Esophagus squamous epithelium (tissue), 5 donors: ENCODE measurements at places on chromosomes 6 and 20. TPM values are rescaled to one million over a fixed set of nuclear protein-coding genes. Genes with fewer than 3 reads are reported as not detected.

C6orf141 gene
- 22.8 TPM for total RNA-seq

CLIC5 gene
- total RNA-seq, result 0.56 TPM

ZNF311 gene
- total RNA-seq, result 0.32 TPM

COL20A1 gene
- not detected for total RNA-seq

ASIP gene
- not detected for total RNA-seq

MICB gene
- total RNA-seq, result 0.23 TPM

DNA sequence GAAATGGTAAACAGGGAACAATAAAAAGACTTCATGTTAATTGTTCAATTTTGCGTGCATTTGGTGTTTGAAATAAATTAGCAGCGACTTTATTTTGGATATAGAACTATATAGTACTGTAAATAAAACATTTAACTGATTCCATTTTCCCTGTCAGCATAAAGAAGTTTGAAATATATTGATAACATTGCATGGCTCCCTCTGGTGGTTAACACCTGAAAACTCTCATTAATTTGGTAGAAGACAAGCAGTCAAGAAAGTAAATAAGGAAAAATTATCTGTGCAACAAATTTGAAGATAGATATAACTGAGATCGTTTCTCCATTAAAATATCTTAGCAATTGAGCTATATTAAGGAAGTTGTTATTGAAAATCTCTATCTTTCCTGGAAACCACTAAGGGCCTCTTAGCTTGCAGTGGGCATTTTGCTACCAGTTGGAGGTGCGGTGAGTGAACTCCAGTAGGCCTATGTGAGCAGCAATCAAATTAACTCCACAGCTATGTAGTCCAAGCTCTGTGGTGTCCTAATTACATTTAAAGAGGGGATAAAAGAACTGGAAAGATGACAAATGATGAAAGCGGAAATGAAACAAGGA, 435.7 kb upstream of the FKBP1C start:
- DNase-seq, result no peak

GRCh38 chr20:54692168-54692887, 216.9 kb downstream of the DOK5 start:
- DNase-seq, result no peak

DNA sequence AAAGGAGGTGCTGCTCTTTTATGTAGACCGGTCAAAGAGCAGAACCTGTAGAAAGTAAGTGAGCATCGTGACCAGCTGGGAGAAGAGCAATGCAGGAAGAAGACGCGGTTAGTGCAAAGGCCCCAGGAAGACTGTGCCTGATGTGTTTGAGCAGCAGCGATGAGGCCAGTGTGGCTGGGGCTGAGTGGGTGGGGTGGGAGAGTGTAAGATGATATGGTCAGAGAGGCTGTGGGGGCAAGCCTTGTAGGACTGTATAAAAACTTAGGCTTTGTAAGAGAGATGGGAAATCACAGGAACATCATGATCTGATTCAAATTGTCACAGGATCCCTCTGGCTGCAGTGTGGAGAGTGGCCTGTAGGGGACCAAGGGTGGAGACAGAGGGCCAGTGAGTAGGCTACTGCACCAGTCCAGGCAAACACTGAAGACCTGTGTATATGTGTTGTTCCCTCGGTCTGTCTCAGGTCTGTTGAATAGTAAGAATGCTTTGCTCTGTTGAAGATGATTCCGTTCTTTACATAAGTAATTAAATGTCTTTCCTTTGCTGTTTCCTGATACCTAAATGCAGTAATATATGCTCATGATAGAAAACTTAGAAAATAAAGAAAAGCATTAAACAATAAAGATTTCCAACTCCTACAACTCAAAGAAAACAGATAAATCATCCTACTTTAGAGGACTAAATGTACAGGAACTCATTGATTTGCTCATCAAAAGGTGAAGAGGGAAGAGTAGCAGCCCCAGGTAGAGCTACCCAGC, 23.6 kb upstream of the WFDC2 start:
- no peak for DNase-seq

GRCh38 chr6:168905451-168906090, 348.1 kb downstream of the THBS2 start:
- no peak for DNase-seq

DNA sequence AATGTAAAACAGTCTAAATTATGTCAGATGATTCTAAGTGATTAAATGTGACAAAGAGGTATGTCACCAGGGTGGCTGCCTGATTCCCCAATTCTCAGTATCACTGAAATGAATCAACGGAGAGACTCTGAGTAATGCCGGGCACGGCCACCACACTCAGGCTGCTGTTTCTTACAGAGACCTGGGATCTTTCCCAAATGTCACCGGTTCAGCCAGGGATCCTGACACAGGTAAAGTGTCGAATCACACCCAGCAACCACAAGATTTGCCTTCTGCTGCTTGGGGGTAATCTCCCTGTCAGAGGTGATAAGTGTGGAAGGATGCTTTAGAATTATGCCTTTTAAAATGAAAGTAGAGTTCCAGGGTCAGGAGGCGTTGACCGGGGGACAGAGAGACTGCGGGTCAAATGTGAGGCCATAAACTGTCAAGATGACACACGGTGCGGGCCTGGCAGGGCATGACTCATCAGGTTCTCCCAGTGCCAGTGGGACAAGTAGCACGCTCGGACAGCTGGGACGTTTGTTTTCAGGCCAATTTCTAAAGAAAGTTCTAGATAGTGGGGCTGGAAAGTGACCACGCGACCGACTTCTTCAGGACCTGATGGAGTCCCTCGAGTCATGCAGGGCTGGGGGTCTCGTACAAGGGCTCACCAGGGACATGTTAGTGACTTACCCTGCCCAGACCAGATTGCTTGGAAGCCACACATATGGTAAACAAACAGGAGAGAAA, 48.9 kb downstream of the PRDM1 start:
- DNase-seq, result no peak

- DNase-seq, result no peak
Observed at GRCh38 chr20:18662279-18663040, 74.6 kb downstream of the DTD1 start.

DNA sequence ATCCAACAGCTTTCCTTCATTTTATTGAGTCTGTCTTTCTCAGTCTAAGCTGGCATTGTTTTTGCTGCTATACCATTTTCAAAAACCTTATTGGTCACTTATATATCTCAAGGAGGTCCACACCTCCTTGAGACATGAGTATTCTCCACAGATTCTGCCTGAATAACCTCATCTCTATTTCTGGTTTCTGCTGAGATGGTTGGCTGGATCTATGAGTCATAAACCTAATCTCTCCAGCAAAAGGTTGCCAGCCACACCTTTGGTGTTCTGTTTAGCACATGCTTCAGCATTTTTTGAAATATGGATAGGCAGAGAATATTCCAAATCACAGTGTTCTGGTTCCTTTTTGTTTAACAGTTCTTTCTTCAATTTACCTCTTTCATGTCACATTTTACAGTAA, 40.8 kb upstream of the TMEM244 start:
- no peak for DNase-seq

- no peak for DNase-seq
Observed at GRCh38 chr6:41801380-41801779, 13.9 kb downstream of the TOMM6 start.

- DNase-seq, result no peak
Observed at GRCh38 chr6:136728976-136729515, 63.2 kb downstream of the MAP3K5 start.

- no peak for DNase-seq
Observed at GRCh38 chr6:252775-253535, 39.3 kb upstream of the DUSP22 start.

GRCh38 chr6:161360520-161360919, 86.7 kb upstream of the AGPAT4 start:
- no peak for DNase-seq

- no peak for DNase-seq
Observed at GRCh38 chr6:74256781-74257180, 560.8 kb downstream of the CD109 start.
